ENCODE measurements at places on chromosomes 11 and 22.

GRCh38 chr11:129061492-129062230, 119.0 kb upstream of the TP53AIP1 start:
- no peak for DNase-seq

GRCh38 chr11:75514596-75514995, 11.1 kb downstream of the GDPD5 start:
- DNase-seq, result no peak

- DNase-seq, result no peak
Observed at GRCh38 chr11:57361926-57362325, 19.0 kb downstream of the PRG3 start.

DNA sequence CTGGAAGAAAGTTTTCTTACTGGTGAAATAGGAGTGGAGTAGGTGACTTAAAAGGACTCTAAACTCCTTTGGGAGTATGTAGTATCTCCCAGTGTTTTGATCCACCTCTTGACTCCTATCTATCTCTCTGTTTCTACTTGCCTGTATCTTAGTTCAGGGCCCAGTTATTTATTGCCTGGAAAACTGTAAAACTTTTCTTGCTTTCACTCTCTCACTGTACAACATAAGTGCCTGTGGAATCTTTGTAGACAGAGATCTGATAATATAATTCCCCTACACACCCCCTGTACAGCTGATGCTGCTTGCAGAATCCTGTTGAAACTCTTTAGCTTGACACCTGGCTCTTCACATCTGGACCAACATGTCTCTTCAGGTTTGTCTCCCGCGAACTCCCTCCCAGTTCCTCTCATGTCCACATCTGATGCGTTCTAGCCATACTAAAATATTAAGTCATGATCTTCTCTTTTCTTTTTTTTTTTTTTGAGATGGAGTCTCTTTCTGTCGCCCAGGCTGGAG, 26.5 kb upstream of the SESN3 start:
- DNase-seq, result no peak

DNA sequence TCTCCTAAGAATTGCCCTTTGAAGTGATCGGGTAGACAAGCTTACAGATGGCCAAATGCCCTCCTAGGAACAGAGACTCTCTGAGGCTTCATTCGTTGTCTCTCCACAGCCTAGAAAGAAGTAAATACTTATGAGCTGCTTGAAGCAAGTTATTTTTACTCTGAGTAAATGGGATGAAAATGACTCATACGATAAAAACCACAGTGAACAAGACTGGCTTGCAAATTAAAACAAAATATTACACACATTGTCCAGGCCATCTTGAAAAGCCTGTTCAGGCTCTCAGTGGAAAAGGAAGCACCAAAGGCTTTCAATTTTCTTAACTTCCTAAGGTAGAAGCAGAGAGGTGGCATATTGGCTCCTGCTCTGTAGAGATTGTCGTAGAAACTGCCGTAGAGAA, 294.2 kb downstream of the NELL1 start:
- DNase-seq, result no peak

DNA sequence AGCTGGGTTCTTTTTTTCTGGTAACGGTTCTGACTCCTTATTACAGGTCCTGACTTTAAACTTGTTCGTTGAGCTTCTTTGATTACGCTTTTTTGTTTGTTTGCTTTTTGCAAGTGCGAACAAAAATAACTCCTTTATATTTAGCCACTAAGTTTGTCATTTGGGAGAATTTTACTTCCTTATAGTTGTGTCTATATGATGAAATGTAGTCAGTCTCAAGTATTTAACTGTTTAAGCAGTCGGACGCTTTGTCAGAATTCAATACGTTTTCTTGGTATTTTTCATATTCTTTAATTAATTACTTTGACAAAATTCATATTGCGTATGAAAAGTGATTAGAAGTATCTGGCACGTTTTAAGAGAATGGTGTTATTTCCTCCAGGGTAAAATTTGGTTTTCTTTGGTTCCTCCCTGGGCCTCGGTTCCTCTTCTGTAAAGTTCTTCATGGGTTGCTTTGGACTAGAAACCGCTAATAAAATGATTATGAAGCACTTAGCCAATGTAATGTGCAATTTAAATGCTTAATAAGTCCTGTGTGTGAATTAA, 1.3 kb downstream of the CBL start:
- DNase-seq, result no peak

Measured in caudate nucleus (tissue), 63 donors.